ENCODE measurements at places on chromosomes 2 and 18.

DNA sequence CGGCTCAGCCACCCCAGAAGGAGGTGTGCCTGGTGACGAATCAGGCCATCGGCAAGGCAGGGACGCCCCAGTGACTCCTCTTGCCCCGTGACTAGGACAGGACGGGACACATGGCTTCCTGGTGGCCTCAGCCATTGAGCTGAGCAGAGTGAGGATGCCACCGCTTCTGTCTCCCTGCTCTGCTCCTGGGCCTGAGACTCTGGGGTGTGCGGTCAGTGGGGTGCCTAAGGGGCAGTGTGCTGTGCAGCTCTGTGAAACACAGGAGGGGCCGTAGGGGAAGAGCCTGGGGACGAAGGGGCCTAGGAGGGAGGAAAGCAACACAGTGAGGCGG lies 24.3 kb downstream of the IGFBP5 start:
- peaks cover 18% of the 10 kb centered on the region for H3K27me3 ChIP-seq
- H3K4me3 ChIP-seq: no peak overlapping the region
- H3K27ac ChIP-seq: no peak overlapping the region
- peaks cover 2% of the 10 kb centered on the region for H3K4me1 ChIP-seq
- no peaks in the 10 kb centered on the region for H3K36me3 ChIP-seq

- no peak overlapping the region for H3K4me3 ChIP-seq
- no peak for DNase-seq
These were observed 61.1 kb upstream of the TNP1 start for GRCh38 chr2:216920937-216921456.

GRCh38 chr18:12933327-12933726 lies 14.5 kb upstream of the SEH1L start:
- no peak overlapping the region for H3K4me3 ChIP-seq
- no peak for DNase-seq
- H3K27me3 ChIP-seq: peaks cover 5% of the 10 kb centered on the region
- H3K4me1 ChIP-seq: peaks cover 3% of the 10 kb centered on the region
- H3K27ac ChIP-seq: no peak overlapping the region

DNA sequence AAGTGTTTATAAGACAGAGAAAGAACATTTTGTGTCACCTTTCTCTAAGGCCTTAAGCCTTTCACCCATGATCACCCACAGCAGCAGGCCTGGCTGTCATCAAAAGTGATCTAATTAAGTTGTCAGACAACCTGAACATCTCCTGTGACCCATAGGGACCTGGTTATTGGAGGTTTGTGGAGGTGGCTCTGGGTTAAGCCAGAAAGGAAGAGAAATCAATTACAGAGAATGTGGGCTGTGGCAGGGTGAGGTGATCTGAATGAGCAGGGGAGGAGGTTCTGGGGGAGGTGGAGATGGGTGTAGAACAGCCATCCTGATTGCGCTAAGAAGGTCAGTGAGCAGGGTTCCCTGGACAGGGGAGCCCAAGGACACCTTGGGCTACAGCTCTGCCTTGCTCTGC lies 170.8 kb downstream of the FSHR start:
- H3K27ac ChIP-seq: no peak overlapping the region
- no peak for DNase-seq
- no peak overlapping the region for H3K4me3 ChIP-seq
- no peaks in the 10 kb centered on the region for H3K36me3 ChIP-seq
- H3K4me1 ChIP-seq: no peaks in the 10 kb centered on the region

DNA sequence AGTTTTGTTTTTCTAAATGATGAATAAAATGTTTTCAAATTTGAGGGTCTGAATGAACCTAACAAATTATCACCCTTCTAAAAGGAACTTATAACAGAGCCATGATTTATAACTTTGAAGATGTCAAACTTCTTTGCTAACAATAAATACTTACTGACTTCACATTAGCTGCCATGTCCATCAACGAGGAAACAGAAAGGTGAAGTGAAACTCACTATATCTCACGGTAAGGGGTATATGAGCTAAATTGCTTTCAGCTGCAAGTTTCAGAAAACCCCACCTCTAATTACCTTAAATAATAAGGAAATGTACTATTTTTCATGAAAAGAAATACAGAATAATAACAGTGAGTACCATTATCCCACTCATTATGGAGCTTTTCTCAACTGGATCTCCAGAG lies 350.8 kb upstream of the NT5C1B start:
- no peak overlapping the region for H3K27ac ChIP-seq
- DNase-seq: no peak
- H3K36me3 ChIP-seq: no peaks in the 10 kb centered on the region
- no peaks in the 10 kb centered on the region for H3K27me3 ChIP-seq
- H3K4me1 ChIP-seq: no peaks in the 10 kb centered on the region

- no peak for DNase-seq
- no peaks in the 10 kb centered on the region for H3K27me3 ChIP-seq
- H3K4me1 ChIP-seq: no peaks in the 10 kb centered on the region
- H3K4me3 ChIP-seq: no peak overlapping the region
- no peak overlapping the region for H3K27ac ChIP-seq
These were observed 16.4 kb downstream of the GEMIN6 start for GRCh38 chr2:38794235-38794946.

- H3K36me3 ChIP-seq: no peaks in the 10 kb centered on the region
- H3K4me1 ChIP-seq: peaks cover 14% of the 10 kb centered on the region
- DNase-seq: no peak
- peaks cover 2% of the 10 kb centered on the region for H3K27me3 ChIP-seq
- H3K27ac ChIP-seq: no peak overlapping the region
These were observed 41.4 kb upstream of the RPL31 start for GRCh38 chr2:100960688-100961087.

DNA sequence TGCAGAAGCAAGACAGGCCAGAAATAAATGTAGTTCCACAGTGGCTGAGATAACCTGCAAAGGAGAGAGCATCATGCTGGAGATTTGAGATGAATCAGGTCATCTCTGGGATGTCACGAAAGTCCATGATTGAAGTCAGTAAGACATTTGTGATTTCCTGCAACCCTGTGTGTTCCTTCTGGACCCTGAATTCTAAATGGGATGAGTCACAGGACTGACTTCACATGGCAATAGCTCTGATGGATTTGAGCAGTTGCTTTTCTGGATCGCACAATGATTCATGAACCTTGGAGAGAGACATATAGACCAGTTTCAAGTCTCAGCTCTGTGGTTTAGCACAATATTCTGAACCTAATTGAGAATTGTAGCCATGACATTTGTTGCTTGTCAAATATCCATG lies 102.9 kb downstream of the TSN start:
- H3K4me1 ChIP-seq: no peaks in the 10 kb centered on the region
- peaks cover 26% of the 10 kb centered on the region for H3K27me3 ChIP-seq
- no peak for DNase-seq
- H3K27ac ChIP-seq: no peak overlapping the region
- H3K36me3 ChIP-seq: no peaks in the 10 kb centered on the region

GRCh38 chr18:10417191-10417590 lies 37.2 kb upstream of the APCDD1 start:
- no peak overlapping the region for H3K4me3 ChIP-seq
- H3K36me3 ChIP-seq: no peaks in the 10 kb centered on the region
- no peak for DNase-seq
- H3K27me3 ChIP-seq: no peaks in the 10 kb centered on the region
- no peak overlapping the region for H3K27ac ChIP-seq
- no peaks in the 10 kb centered on the region for H3K4me1 ChIP-seq

- H3K36me3 ChIP-seq: no peaks in the 10 kb centered on the region
- peaks cover 11% of the 10 kb centered on the region for H3K4me1 ChIP-seq
- peak overlapping the region; percentile 46 for H3K27ac ChIP-seq
- peak overlapping the region; percentile 62 for H3K4me3 ChIP-seq
These were observed 259.6 kb upstream of the PIK3C3 start for GRCh38 chr18:41695441-41695840.

DNA sequence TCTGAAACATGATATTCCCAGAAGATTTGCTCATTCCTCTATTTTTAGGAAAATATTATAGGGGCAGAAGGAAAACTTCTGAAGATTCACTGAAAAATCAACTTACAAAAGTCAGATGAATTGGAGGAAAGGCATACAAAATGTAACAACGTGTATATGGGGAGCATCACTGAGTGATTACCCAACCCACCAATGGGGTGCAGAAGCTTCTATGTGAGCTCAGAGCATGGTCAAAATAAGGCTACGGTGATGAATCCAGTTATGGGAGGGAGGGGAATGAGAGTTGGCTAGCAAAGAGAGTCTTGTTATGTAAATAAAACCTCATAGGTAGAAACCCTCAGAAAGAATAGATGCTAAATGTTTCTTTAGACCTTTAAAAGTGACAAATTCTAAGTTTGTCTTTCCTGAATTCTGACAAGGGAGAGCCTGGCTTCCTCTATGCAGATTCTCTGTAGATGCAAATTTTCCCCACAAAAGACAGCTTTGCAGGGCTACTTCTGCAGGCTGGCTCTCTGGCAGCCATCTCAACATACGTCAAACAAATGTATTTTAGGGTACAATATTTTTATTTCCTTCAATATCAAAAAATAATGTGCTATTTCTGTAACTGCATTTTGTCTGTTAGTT lies 171.4 kb upstream of the NDUFV2 start:
- peaks cover 15% of the 10 kb centered on the region for H3K27me3 ChIP-seq
- H3K27ac ChIP-seq: no peak overlapping the region
- H3K4me3 ChIP-seq: no peak overlapping the region

GRCh38 chr2:218418717-218419458 lies at the start of gene VIL1:
TSS of gene VIL1 (plus strand) at chr2:218419123. CDS start at chr2:218423779, 4,656 bp downstream.
- no peak within 1 kb of the TSS for H3K27ac ChIP-seq
- no peaks in the 10 kb centered on the region for H3K27me3 ChIP-seq
- no peaks in the 10 kb centered on the region for H3K36me3 ChIP-seq
- no peak for DNase-seq

DNA sequence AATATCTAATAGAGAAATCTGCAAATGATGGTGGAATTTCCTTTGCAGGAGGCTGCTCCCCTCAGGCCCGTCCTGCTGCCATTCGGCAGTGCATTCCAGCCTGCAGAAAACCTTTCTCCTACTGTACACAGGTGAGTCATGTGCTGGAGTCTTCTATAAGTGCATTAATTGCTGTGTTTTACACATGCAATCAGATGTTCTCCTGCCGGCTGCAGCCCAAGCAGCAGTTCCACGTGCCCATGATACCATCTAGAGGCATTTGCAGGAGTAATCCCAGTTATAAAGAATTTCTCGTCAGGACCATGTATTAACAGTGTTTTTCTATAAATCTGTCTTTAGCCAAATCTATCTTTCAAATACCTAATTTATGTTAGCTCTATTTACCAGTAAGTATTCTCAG lies 304.7 kb upstream of the HNMT start:
- no peak for DNase-seq
- no peaks in the 10 kb centered on the region for H3K27me3 ChIP-seq
- no peaks in the 10 kb centered on the region for H3K4me1 ChIP-seq

DNA sequence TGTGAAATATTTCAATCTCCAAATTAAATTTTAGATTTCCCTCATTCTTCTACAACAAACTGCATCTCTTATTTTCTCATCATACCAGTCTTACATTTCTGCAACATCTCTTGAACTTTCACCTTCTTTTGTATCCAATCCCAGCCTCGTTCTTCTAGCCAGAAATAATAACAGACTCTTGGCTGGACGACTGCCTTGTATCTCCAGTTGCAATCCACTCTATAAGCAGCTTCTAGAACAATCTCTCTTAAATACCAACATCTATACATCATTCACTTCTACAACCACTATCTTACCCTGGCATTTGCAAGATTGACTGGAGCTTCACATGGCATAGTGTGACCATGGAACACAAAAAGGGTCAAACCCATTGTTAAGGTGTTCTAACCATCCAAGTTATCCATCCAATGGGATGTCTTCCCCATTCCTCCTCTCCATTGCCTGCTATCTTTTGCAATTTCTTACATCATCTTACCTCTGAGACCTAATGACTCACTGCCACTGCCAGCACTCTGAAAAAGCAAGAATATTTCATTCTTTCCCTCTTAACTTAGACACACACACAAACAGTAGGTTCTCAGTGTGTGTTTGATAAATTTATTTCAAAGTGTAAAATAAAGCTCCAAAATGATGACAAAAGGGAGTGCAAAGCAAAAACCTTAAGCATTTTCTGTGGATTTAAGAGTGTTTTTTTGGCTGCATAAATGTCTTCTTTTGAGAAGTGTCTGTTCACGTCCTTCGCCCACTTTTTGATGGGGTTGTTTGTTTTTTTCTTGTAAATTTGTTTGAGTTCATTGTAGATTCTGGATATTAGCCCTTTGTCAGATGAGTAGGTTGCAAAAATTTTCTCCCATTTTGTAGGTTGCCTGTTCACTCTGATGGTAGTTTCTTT lies 145.6 kb downstream of the METTL4 start:
- H3K4me3 ChIP-seq: no peak overlapping the region
- no peak for DNase-seq
- peaks cover 13% of the 10 kb centered on the region for H3K27me3 ChIP-seq
- no peaks in the 10 kb centered on the region for H3K4me1 ChIP-seq
- H3K36me3 ChIP-seq: peaks cover 5% of the 10 kb centered on the region

DNA sequence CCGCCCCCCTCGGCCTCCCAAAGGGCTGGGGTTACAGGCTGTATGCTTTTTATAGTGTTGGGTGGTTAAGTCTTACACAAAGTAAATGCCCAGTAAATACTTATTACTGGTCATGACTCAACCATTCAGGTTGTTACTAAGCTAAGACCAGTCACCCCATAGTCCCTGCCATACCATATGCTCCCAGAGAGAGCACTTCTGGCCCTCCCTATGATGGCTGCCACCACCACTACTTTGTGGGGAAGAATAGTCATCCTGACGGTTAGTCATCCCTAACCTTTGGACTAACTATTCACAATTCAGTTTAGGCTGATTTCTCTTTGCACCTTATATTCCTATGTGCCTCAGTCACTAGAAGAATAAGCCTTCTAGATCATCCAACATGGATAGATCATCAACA lies 42.0 kb upstream of the MSH2 start:
- H3K4me1 ChIP-seq: no peaks in the 10 kb centered on the region
- no peak overlapping the region for H3K27ac ChIP-seq
- DNase-seq: no peak
- no peaks in the 10 kb centered on the region for H3K36me3 ChIP-seq
- H3K27me3 ChIP-seq: peaks cover 4% of the 10 kb centered on the region

- H3K27me3 ChIP-seq: peaks cover 5% of the 10 kb centered on the region
- no peak overlapping the region for H3K27ac ChIP-seq
- no peak overlapping the region for H3K4me3 ChIP-seq
- H3K36me3 ChIP-seq: peaks cover 6% of the 10 kb centered on the region
These were observed 84.9 kb downstream of the ACKR3 start for GRCh38 chr2:236654496-236654895.

- H3K4me3 ChIP-seq: no peak overlapping the region
- no peaks in the 10 kb centered on the region for H3K36me3 ChIP-seq
- H3K27ac ChIP-seq: no peak overlapping the region
- H3K4me1 ChIP-seq: no peaks in the 10 kb centered on the region
- no peaks in the 10 kb centered on the region for H3K27me3 ChIP-seq
- no peak for DNase-seq
These were observed 86.2 kb upstream of the SALL3 start for GRCh38 chr18:78893281-78894032.

DNA sequence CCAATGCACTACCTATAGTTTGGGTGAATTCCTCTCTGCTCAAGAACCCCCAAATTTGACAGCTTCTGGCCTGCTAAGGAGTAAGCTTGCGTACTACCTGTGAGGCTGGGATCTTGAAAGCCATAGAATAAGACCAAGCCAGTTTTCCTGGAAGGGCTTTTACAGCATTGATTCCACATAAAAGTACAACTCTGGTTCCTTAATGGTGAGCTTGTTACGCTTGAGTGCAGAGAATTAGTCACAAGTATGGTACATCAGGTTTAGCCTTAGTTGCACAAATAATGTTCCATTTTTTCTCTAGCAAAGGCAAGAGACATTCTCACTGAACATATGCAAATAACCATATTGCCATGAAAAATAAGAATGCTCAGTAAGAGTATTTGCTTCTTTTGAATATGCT lies 39.1 kb upstream of the STK39 start:
- no peak overlapping the region for H3K4me3 ChIP-seq
- H3K27ac ChIP-seq: no peak overlapping the region
- no peaks in the 10 kb centered on the region for H3K36me3 ChIP-seq
- H3K27me3 ChIP-seq: no peaks in the 10 kb centered on the region
- no peak for DNase-seq
- H3K4me1 ChIP-seq: no peaks in the 10 kb centered on the region

All from naive thymus-derived CD8-positive, alpha-beta T cell (primary cell).